ENCODE measurements at places on chromosomes 5 and 9.

DNA sequence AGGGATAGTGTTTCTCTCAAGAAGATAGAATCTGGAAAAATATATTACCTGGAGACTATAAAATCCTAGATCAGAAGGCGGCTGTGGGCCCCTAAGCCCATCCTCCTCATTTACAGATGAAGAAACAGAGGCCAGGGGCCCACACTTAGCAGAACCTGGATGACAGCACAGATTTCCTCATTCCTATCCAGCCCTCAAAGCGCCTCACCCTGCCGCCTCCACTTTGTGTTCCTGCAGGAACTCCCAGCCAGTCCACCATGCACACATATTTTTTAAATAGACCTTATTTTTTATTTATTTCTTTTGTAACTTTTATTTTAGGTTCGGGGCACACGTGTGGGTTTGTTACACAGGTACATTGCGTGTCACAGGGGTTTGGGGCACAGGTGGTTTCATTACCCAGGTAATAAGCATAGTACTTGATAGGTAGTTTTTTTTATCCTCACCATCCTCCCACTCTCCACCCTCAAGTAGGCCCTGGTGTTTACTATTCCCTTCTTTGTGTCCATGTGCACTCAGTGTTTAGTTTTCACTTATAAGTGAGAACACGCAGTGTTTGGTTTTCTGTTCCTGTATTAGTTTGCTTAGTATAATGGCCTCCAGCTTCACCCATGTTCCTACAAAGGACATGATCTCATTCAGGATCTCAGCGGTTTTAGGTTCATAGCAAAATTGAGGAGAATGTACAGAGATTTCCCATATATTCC lies 85.5 kb upstream of the MAP1B start:
- DNase-seq, result no peak

GRCh38 chr5:17081142-17081541 lies 136.3 kb upstream of the BASP1 start:
- no peak for DNase-seq

DNA sequence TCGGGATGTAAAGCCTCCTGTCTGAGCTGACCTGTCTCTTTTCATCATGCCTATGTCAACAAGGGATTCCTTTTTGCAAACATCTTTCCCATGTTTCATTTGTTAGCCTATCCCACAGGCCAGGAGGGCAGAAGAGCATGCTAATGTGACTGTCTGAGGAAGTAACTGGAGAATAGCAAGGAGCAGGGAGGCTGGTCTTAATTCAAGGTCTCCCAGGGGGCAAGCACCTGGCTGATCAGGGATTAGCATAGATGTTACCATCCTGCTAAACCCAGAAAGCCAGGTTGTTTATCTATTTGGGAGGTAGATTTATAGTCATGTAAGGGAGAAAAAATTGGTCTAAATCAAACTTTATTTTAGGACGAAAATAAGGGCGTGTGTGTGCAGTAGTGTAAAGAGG lies 36.7 kb upstream of the MAP1B start:
- DNase-seq, result no peak

DNA sequence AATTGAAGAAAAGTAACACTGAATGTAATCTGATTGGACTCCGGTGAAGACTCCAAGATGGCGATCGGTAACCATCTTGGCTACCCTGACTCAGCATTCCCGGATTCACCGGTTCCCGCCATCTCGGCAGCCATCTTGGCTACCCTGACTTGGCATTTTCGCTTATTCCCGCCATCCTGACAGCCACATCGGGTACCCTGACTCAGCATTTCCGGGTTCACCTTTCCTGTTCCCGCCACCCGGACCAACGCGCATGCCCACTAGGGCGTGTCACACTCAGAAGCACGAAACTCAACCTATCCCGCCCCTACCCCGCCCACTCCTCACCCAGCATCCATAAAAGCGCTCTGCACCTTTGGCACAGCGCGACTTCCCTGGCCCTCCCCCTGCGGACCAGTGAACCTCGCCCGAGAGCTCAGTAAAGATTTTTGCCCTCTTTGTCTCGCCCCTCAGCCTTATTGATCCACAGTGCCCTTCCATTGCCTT lies 17.2 kb downstream of the SPTLC1 start:
- no peak for DNase-seq

GRCh38 chr9:90569511-90569910 lies 73.1 kb downstream of the DIRAS2 start:
- DNase-seq, result no peak

GRCh38 chr9:6761306-6761705 lies 3.5 kb downstream of the KDM4C start:
- DNase-seq, result no peak

- DNase-seq, result no peak
Observed at GRCh38 chr5:150574818-150575547, 65.5 kb upstream of the SYNPO start.

DNA sequence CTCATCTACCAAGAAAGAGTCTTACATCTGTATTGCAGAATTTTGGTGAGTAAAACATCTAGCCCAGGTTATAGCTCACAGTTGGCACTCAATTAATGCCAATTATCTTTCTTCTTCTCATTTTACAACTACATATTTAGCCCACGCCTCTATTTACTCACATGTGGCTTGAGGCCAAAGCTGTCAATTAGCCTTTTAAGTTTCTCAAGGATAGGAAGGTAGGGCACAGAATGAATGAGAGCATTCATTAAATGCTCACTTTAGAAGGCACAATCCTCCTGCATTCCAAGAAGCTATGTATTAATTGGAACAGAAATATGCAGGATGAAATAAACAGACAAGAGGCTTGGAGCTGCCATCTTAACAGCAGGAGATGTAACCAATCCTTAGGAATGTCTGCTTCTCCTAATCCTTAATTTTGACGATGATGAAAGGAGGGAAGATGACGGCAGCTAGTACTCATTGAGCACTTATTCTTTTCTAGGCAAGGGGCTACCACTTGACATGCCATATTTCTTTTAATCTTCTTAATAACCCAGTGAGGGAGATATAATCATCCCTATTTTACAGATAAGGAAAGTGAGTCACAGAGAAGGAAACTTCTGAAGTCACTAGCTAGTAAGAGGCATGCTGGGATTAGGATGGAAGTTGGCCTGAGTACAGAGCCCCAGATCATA lies 30.8 kb upstream of the PANK3 start:
- no peak for DNase-seq

GRCh38 chr5:172943283-172943841 lies 15.9 kb upstream of the RPL26L1 start:
- peak; percentile 76 for DNase-seq

- no peak for DNase-seq
Observed at GRCh38 chr5:125002727-125003598, 256.5 kb upstream of the ZNF608 start.

DNA sequence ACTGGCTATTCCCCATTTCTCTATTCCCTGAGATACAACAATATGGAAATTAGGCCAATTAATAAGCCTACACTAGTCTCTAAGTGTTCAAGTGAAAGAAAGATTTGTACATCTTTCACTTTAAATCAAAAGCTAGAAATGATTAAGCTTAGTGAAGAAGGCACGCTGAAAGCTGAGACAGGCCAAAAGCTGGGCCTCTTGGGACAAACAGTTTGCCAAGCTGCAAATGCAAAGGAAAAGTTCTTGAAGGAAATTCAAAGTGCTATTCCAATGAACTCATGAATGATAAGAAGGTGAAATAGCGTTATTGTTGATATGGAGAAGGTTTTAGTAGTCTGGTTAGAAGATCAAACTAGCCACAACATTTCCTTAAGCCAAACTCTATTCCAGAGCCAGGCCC lies 256.2 kb downstream of the ZSWIM6 start:
- DNase-seq, result no peak

GRCh38 chr5:176761755-176762154 lies 48.6 kb upstream of the UNC5A start:
- no peak for DNase-seq

GRCh38 chr9:120929229-120929791 lies 2.7 kb upstream of the TRAF1 start:
- DNase-seq, result no peak

DNA sequence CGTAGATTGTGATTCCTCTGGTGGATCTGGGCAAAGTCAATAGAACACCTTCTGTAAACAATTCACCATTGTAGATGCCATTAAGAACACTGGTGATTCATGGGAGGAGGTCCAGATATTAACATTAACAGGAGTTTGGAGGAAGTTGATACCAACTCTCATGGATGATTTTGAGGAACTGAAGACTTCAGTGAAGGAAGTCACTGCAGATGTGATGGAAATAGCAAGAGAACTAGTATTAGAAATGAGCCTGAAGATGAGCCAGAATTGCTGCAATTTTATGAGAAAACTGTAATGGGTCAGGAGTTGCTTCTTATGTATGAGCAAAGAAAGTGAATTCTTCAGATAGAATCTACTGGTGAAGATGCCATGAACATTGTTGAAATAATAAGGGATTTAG lies 26.9 kb downstream of the TCERG1 start:
- DNase-seq, result no peak

- peak; percentile 65 for DNase-seq
Observed at GRCh38 chr5:137310051-137310730, 188.9 kb downstream of the SPOCK1 start.

DNA sequence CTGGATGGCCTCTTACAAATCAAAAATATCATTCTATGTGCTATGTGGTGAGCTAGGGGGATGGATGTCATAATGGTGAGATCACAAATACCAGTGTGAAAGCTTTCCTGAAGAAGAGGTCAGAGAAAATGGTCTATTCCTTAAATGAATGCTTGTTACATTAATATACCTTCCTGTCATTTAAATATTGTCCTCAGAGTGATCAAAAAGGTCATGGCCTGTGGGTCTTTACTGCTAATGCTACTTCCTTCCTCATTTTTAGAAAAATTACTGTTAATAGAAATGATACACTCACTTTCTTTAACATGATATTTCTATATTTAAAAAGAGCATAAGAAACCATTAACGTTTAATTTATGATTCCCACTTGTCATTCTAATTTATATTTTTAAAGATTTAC lies 9.7 kb downstream of the OMD start:
- no peak for DNase-seq

GRCh38 chr5:36397901-36398536 lies 96.3 kb upstream of the RANBP3L start:
- DNase-seq, result peak; percentile 58

DNA sequence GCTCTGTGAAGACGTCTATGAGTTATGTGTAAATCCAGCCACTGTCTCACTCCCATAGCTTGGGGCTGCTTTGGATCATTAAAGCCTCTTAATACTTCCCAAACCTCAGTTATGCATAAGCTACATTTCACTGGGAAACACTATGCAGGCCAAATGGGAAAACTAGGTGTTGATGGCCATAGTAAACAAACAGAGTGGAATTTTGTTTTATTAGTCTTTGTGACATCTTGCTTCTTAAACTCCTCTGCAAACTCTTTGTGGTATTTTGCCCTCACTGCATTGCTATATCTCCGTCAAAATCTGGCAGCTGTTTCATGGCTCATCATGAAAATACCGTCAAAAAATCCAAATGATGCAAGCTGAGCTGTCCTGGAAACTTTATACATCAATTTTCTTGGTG lies 167.2 kb upstream of the HMHB1 start:
- DNase-seq, result no peak

DNA sequence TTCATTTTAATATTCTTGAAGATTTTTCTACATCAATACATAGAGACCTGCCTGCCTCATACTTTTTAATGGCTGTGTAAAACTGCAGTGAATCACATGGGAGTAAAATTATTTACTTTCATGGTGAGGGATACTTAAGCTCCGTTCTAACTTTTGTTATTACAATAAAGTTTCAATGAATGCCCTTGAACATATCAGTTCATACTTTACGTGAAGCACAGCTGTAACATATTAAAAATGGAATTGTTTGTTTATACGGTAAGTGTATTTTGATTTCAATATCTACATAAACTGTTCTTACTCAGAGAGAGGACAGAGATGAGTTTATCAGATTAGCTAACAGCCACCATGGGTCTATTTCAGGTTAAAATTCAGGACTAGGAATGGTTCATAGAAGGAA lies 155.1 kb downstream of the NR3C1 start:
- DNase-seq, result no peak

DNA sequence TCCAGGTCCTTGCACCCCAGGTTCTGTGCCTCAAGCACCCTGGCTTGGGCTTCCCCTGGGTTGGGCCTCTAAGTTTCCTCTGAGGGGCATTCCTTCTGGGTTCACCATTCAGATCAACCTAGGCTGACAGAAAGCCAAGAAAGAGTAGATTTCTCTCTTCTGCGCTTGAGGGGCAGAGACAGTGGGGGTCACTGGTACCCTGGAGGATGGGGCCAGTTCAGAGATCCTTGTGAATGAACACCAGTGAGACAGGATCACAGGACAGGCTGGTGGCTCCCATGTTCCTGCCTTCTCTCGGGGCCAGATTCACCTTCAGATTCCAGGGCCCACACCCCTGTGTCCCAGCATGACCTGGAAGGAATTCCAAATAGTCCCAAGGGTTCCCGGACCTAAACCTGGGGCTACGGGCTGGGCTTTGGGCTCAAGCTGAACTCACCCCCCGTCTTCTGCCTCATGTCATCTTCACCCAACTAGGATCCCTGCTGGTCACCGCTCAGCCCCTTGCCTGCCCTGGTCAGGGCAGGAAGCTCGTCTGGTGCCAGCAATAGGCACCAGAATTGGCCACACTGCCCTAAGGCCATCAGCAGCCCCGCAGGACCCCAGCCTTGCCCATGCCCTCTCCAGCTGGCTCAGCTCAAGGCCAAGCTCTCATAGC lies 91.8 kb upstream of the MVB12B start:
- no peak for DNase-seq

DNA sequence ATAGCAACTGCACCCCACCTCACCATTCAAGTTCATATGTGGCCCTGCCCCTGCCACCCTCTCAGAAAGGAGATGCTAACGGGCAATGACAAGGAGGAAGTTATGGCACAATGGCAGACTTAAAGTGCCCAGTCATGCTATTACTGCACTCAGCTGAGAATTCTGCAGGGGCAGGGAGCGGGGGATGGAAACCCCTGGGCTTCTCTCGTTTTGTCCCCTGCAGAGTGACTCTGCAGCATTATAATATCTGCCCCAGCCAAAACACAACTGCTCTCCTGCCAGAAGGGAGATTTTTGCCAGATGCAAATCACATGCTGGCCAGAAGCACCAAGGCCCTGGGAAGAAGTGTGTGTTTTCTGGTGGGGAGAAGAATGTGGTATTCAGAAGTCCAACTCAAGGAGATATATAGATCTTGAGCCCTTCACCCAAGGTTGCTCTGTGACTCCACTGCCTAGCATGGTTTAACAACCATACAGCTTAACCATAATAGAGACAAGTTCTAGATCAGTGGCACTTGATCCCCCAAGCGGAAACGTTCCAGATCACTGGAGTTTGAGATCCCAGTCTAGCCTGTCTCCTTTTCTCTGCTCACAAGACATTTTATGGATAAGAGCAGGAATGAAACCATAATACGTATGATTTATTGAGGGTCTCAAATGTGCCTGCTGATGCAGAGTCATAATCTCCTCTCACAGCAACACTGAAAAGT lies 207.0 kb upstream of the MAP3K1 start:
- peak; percentile 55 for DNase-seq

- no peak for DNase-seq
Observed at GRCh38 chr9:2337627-2338026, 284.0 kb upstream of the VLDLR start.

DNA sequence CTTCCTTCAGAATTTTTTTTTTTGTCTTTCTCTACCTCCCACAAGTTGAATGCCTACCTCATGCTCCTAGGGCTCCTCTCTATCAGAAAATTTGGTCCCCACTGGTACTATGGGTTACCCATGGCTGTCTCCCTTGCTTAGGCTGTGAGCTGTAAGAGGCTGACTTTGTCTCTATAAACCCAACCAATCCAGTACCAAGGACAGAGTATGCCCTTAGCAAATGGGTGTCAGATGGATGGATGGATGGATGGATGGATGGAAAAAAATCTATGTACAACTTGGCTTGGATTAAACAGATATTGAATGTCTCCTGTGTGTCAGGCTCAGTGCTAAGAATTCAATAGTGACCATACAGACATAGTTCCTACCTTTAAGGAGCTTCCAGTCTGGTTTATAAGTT lies 398.2 kb upstream of the TRPC7 start:
- no peak for DNase-seq
